ENCODE measurements at places on chromosomes 6 and 20.

- no peaks in the 10 kb centered on the region for H3K27me3 ChIP-seq
- H3K4me1 ChIP-seq: peaks cover 9% of the 10 kb centered on the region
- DNase-seq: no peak
- no peak overlapping the region for H3K27ac ChIP-seq
- H3K4me3 ChIP-seq: no peak overlapping the region
- no peaks in the 10 kb centered on the region for H3K36me3 ChIP-seq
Measured at GRCh38 chr6:115814907-115815306, 245.8 kb downstream of the FRK start.

GRCh38 chr6:2450546-2450945 is 205.1 kb upstream of the GMDS start:
- no peaks in the 10 kb centered on the region for H3K36me3 ChIP-seq
- H3K4me3 ChIP-seq: no peak overlapping the region
- H3K4me1 ChIP-seq: peaks cover 37% of the 10 kb centered on the region
- peaks cover 26% of the 10 kb centered on the region for H3K27me3 ChIP-seq
- no peak overlapping the region for H3K27ac ChIP-seq
- no peak for DNase-seq

DNA sequence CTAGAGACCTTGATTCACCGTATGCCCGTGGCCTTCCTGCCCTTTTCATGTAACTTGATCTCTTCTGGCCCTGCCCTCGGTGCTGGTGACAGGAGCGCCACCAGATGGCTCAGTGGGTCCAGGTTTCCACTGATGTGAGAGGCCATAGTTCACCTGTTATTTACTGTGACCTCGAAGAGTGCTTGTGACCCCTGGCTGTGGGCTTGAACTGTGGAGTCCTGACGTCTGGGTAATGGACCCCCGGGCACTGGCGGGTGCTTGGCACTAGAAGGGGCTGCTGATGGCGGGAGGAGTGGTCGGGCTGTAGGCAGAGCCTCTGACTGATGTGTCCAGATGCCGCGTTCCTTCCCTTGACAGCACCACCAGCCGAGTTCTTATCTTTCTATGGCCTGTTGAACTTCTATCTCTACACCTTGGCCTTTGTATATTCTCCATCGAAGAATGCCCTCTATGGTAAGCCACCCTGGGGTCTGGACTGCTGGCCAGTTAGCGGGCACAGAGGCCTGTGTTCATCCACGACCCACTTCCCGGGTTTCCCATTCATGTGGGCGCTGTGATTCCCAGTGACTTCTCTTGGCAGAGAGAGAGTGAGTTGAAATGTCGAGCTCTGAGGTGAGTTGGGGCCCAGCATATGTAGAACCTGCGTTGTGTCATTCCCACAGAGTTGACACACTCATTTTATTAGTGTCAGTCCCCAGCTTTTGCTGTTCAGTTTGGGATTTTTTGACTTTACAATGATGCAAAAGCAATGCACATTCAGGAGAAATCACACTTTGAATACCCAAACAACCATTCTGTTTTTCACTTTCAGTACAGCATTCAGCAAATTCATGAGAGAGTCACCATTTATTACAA is 14.9 kb downstream of the DYNLT1 start:
- peaks cover 64% of the 10 kb centered on the region for H3K4me1 ChIP-seq
- no peaks in the 10 kb centered on the region for H3K27me3 ChIP-seq
- peak; percentile 48 for DNase-seq
- peak overlapping the region; percentile 87 for H3K27ac ChIP-seq
- peak overlapping the region; percentile 51 for H3K4me3 ChIP-seq
- H3K36me3 ChIP-seq: peaks cover 62% of the 10 kb centered on the region

DNA sequence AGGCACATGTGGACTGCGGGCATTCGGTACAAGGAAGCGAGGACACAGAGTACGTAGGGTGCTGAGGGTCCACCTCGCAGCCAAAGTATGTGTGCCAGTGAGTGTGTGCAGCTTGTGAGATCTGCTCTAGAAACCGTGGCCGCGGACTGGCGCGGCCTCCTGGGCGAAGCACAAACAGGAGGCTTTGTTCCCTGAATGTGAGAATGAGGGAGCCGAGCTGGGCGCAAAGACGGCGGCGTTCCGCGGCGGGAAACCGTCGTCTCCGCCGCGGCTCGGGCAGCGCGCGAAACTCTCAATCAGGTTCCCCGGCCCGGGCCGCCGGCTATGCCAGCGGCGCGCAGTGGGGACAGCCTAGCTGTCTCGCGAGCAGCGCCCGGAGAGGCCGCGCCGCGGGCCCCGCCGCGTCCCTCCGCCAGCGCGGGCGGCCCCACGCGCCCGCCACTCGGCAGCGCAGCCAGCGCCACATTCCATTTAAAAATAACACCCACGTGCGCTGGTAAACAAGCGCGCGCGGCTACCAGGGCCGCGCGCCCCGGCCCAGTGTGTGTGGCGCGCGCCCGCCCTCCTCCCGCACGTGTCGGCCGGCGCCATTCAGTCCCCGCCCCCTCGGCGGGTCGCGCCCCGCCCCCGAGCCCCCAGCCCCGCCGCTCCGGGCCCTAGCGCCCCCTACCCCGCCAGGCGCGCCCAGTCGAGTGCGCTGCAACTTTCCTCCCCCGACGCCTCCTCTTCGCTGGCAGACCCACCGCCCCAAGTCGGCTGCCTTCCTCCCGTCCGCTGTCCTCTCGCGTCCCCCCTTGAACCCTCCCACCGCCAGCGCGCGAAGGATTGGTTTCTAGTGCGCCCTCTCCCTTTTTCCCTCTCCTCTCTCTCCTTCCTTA is 3.0 kb upstream of the FOXO3 start:
- peak overlapping the region; percentile 96 for H3K4me3 ChIP-seq
- H3K4me1 ChIP-seq: peaks cover 23% of the 10 kb centered on the region
- H3K27me3 ChIP-seq: peaks cover 31% of the 10 kb centered on the region
- peak overlapping the region; percentile 99 for H3K27ac ChIP-seq
- peak; percentile 87 for DNase-seq

GRCh38 chr20:4833074-4833728 is 111.5 kb downstream of the PRND start:
- H3K36me3 ChIP-seq: no peaks in the 10 kb centered on the region
- DNase-seq: no peak
- H3K27ac ChIP-seq: no peak overlapping the region
- H3K4me1 ChIP-seq: peaks cover 36% of the 10 kb centered on the region
- H3K27me3 ChIP-seq: peaks cover 13% of the 10 kb centered on the region

All from nephron progenitor cell (in vitro differentiated cells).